ENCODE measurements at places on chromosomes 5 and 9.

DNA sequence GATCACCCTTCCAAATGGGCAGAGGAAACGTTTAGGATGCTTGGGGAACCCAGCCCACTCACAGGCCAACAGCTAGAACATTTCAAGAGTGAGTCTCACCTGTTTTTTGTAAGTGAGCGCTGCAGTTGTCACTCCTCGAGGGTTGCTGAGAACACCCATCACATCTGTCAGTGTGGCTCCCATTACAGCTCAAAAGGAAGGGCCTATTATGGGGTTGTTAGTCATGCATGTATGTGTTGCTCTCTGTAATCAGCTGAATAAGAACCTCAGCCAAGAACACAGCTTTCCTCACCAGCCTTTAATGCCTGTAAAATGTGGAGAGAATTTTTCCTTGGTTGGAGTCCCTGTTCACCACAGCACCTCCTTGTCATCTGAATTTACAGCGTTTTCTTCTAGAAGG lies 196.3 kb upstream of the KLF4 start:
- DNase-seq: no peak

DNA sequence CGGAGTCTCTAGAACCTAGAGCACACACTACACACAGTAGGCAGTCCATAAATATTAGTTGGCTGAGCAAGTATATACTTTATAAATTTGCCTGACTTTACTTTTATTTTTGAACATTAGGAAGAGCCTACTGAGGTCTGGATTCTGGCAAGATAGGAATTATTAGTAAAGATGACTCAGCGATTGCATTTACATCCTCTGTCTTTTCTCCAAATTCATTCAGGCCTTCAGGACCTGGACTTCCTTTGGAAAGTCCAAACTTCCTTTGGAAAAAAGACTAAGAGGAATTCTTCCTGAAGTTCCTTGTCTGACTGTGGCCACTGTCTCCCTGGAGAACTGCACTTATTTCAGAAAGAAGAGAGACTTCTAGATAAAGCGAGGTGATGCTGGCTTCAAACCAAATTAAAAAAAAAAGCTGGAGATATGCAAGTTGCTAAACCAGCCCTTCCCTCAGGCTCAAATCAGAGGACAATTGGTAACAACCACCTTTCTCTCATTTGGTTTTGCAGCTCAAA lies 251.3 kb downstream of the GAS1 start:
- DNase-seq: no peak

DNA sequence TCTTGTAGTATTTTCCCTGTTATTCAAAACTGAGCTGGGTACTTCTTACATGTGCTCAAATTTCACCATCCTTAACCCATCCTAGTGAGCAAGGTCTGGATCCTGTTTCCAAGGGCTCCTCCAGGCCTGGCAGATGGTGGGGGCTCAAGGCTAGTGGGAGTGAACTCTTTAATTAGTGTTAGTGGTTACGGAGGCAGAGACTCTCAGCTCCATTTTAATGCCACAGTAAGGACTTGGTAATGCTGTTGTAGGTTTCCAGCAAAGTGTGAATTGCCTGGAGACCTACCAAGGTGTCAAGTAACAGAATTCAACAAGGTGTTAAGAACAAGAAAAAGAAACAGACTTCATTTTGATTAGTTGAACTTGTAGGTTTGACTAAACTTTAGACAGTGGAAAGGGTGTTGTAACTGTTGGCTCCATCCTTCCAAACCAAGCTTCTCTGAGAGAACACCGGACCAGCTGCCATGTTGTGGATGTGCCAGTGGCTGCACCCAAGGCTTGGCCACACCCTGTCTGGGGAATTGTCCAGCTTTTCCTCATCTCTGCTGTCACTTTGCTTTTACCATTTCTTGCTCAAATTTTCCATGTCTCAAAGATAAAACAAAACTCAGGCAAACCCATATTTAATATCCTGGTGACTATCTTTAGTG lies 98.7 kb downstream of the ADCY2 start:
- no peak for DNase-seq

DNA sequence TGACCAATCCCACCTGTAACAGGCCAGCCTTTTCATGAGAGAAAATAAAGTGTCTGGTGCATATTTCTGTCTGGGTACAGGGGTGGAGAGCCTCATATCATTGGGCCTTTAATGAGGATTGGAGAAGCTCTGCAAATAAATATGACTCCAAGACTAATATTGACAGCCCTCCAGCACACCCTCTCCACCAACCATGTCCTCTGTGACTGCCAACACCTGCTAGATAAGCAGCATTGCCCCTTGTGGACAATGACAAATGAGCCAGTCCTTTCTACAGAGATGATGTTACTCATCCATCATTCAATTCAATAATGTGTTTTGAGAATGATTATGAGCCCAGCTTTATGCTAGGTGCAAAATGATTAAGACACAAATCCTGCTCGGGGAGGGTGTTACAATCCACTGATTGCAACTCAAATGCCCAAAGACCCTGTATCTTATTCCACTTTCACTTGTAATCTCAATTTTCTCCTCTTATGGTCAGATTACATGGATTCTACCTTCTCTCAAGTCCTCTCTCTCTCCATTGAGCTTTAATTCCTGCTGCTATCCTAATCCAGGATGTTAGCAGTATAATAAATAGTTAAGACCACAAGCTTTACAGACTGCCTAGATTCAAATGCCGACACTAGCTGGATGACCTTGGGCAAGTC lies 2.1 kb upstream of the GFRA3 start:
- no peak for DNase-seq

DNA sequence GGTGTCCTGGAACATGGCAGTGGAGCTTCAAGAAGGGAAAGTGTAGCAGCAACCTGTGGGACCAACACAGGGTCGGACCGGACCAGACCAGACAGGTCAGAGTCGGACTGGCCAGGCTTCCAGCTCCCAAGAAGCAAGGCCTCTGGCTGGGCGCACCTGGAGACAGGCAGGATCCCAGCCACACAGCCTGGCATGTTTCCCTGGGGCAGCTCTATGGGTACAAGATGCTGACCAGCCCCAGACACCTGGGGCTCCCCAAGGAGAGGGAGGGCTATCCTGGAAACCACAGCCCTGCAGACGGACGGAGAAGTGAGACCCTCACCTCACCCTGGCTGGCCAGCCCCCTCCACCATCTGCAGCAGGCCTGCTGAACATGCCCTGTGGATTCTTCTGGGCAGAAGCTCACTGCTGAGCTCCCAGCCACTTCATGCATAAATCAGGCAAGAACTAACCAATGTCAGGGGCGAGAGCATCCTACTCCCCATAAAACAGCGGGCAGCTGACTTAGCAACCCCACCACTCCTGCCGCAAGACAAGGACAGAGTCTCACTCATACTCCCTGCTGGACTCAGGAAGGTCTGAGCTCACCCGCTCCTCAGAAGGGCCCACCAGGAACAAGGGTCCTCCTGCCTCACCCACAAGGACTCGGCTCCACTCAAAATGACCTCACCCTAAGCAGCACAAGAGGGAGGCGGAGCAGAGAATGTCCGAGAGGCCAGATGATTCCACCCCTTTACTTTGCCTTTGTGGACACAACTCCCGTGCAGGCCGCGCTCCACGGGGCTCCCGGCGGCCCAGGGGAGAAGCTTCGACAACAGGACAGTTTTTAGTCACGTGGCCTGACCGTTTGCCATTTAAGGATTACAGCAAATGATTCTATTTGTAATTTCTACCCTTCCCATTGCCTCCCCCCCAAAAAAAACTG lies 2.9 kb upstream of the DPH7 start:
- DNase-seq: no peak

- DNase-seq: no peak
Observed at GRCh38 chr5:112772124-112772523, 34.4 kb downstream of the APC start.

DNA sequence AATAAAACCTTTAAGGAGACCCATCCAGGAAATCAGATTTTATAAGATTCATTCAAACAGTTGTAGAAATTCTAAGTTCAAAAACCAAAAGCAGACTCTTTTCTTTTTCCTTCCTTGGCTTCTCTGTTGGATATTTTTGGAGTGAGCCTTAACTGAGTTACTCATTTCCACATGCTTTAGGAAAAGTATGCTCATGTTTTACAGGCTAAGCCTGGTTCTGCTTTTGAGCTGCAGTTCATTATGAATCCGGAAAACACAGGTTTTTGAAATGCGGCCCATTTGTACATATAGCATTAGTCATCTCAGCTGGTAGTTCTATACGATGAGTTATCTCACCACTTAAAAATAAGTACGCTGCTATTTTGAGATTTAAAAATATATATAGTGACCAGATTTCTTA lies 156.6 kb upstream of the DMRT1 start:
- DNase-seq: no peak

DNA sequence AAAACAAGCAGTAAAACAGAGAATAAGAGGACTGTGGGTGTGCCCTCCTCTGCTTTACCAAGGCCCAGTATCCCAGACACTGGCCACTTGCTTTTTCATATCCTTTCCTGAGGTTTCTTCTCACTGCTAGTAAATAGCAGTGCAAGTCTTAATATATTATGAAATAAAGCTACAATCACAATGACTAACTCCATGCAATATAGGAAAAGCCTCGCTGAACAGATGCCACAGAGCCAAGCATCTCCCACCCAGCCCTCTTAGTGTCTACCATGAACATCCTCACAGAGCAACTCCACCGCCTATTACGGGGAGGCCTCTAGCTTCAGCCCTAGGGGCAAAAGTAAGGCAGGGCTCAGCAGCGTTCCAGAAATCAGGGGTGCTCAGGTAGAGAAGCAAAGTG lies 130.7 kb upstream of the LHFPL2 start:
- no peak for DNase-seq

GRCh38 chr9:26775391-26775790 lies 117.2 kb downstream of the CAAP1 start:
- no peak for DNase-seq

DNA sequence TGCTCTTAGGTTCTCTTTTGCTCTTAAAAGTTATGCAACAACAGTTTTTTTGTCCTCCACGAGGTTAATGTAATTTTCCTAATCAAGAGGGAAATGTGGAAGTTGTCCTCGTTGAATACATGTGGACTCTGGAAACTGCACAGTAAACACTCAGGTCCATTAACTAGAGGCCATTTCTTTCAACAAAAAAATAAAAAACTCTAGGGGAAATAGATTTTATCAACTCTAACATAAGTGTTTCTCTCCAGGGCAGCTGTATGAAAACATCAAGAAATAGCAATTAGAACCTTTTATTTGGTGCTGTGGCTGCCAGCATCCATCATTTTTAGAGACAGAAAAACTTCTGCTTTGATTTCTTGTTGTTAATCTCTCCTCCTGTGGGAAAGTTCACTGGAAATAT lies 288.6 kb downstream of the ICE1 start:
- no peak for DNase-seq

GRCh38 chr5:80559244-80559643 lies 10.8 kb downstream of the ANKRD34B start:
- no peak for DNase-seq

DNA sequence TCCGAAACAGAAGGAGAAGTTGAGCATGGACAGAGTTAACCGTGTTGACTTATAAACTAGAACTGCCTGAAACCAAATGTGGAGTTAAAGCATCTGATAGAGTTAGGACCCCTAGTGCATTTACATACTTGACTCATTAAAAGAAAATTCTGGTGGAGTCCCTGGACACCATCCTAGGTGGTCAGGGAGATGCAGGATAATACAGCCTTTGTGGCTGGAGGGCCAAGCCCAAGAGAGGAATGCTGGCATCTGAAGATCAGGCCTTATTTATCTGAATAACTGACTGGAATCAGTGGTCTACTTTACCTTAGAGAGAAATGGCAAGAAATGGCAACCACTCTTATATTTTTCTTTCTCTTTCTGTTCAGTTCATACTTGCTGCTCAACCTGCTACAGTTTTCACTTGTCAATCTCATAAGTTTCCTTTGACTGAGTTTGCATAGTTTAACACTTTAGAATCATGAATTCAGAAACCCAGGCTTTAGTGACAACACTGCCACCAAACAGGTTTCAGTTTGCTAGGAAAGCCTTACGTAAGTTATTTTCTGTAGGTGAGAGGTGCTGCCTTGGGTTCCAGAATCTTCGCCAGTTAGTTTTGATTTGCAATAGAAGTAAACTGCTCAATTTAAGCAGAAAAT lies 10.2 kb downstream of the CMYA5 start:
- peak; percentile 66 for DNase-seq

DNA sequence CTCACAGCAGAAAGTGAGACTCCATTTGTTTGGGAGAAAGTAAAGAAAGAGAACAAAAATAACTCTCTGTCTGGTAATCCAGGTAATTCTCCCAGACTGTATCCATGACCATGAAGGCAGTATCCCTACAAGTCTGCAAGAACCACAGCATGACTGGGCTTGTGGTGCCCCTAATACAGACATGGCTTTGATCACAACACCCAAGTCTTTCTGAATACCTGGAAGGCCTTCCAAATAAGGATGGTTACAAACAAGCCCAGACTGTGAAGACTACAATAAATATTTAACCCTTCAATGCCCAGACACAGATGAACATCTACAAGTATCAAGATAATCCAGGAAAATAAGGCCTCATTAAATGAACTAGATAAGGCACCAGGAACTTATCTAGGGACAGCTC lies 481.1 kb upstream of the RORB start:
- no peak for DNase-seq

- DNase-seq: no peak
Observed at GRCh38 chr5:5069851-5070250, 70.3 kb upstream of the ADAMTS16 start.

GRCh38 chr9:88978034-88978433 lies 13.2 kb upstream of the S1PR3 start:
- no peak for DNase-seq

DNA sequence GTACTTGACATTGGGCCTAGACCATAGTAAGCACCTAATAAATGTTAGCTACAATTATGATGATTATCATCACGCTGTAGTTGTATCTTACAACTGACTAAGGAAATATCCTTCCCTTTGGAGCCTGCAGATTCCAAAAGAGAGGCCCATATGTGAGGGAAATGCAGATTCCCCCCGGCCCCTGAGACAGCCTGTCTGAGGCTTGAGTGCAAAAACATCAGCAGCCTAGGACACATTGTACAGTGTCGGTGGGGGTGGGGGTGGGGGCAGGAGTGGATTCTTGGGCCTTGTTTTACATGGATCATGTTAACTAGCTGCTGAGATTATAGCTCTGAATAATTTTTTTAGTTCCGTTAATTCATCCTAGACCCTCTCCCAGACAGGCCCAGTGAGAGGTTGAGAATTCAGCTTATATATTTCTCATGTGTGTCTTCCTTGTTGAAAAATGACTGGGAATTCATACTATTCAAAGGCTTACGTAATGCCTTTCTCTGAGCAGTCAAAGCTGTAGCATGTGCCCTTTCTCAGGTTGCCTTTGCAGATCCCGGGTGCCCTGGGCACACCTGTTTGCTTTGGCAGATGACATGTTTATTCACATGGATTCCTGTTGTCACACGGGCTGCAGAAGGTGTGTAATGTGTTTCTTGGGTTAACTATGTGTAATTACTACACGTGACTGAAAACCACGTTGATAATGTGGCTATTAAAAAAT lies 262.8 kb downstream of the NR3C1 start:
- DNase-seq: no peak

DNA sequence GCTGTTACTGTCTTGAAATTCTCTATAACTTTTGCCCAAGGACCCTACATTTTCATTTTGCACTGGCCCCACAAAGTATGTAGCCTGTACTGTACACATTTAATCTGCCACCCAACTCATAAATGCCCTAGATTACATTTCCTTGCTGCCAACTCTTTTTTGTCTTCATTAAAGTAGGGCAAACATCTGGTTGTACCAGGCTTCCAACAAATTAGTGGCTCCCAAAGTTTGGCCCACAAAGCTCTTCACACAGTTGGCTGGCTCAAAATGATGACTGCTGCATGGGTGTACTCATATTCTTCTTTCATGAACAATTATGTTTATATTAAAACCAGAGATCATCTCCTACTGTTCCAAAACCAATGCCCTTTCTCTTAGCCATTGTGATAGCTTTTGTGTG lies 45.3 kb downstream of the GNA14 start:
- DNase-seq: no peak
